ENCODE measurements at places on chromosomes 1 and 21. TPM values are rescaled to one million over a fixed set of nuclear protein-coding genes. Genes with fewer than 3 reads are reported as not detected.

DNA sequence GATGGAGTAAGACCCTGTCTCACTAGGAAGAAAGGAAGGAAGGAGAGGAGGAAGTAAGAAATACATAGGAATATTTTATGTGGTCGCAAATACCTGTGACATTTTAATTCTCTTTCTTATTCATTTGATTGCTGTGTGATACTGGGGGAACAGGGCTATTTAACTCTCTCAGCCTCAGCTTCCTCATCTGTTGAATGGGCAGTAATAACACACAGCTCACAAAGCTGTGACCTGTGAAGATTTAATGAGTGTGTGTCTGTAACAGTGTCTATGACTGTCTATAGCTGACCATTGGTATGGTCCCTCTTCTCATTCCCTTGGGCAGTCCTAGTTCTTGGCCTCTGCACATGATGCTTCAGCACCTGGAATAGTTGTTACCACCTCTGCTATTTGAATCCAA lies 13.6 kb upstream of the GPR161 start:
- H3K27me3 ChIP-seq: no peaks in the 10 kb centered on the region
- H3K4me3 ChIP-seq: no peak overlapping the region
- H3K27ac ChIP-seq: no peak overlapping the region
- no peaks in the 10 kb centered on the region for H3K4me1 ChIP-seq

DNA sequence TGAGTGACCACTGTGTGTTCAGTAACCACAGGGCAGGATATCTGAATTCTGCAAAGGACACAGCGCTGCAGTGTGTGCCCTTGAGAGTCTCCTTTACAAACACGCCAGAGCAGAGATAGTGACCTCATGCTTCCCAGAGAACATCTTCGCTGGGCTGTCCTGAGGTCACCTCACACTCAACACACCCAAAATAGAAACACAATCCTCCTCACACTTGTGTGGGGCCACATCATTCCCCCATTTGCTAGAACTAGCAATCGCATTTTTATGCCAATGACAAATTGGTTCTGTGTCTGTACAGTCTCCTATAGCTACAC lies 140.1 kb upstream of the NRIP1 start:
- no peaks in the 10 kb centered on the region for H3K36me3 ChIP-seq
- no peak for DNase-seq
- no peak overlapping the region for H3K4me3 ChIP-seq
- H3K27me3 ChIP-seq: no peaks in the 10 kb centered on the region
- H3K27ac ChIP-seq: no peak overlapping the region
- H3K4me1 ChIP-seq: no peaks in the 10 kb centered on the region

- no peak for DNase-seq
- H3K4me3 ChIP-seq: no peak overlapping the region
- H3K27ac ChIP-seq: no peak overlapping the region
- no peaks in the 10 kb centered on the region for H3K36me3 ChIP-seq
Observed at GRCh38 chr1:165395478-165395877, 39.0 kb upstream of the LMX1A start.

GRCh38 chr1:98920441-98921110 lies 84.1 kb downstream of the PLPPR5 start:
- no peaks in the 10 kb centered on the region for H3K4me1 ChIP-seq
- no peak overlapping the region for H3K4me3 ChIP-seq
- no peak overlapping the region for H3K27ac ChIP-seq
- H3K36me3 ChIP-seq: no peaks in the 10 kb centered on the region

GRCh38 chr1:98949166-98949565 lies 55.5 kb downstream of the PLPPR5 start:
- H3K4me1 ChIP-seq: no peaks in the 10 kb centered on the region
- no peak overlapping the region for H3K27ac ChIP-seq
- H3K4me3 ChIP-seq: no peak overlapping the region

CERS2 gene
- 125 TPM for polyA plus RNA-seq

- H3K27ac ChIP-seq: no peak overlapping the region
- H3K36me3 ChIP-seq: no peaks in the 10 kb centered on the region
- no peaks in the 10 kb centered on the region for H3K27me3 ChIP-seq
- no peak for DNase-seq
- H3K4me3 ChIP-seq: no peak overlapping the region
Observed at GRCh38 chr21:25557180-25557579, 50.1 kb downstream of the MRPL39 start.

NR5A2 gene
- 0.33 TPM for polyA plus RNA-seq

- peaks cover 23% of the 10 kb centered on the region for H3K36me3 ChIP-seq
- H3K4me3 ChIP-seq: no peak overlapping the region
- peaks cover 85% of the 10 kb centered on the region for H3K4me1 ChIP-seq
Observed at GRCh38 chr1:31637915-31638673, 6.6 kb downstream of the PEF1 start.

- no peaks in the 10 kb centered on the region for H3K27me3 ChIP-seq
- H3K4me3 ChIP-seq: no peak overlapping the region
- peaks cover 9% of the 10 kb centered on the region for H3K4me1 ChIP-seq
- no peak for DNase-seq
Observed at GRCh38 chr21:31781737-31782136, 49.8 kb upstream of the SCAF4 start.

GPATCH3 gene
- 18.3 TPM for polyA plus RNA-seq

KNCN gene
- polyA plus RNA-seq: not detected
